Stimulated activated CD4-positive, alpha-beta T cell treated with anti-CD3 and anti-CD28 coated beads, Interleukin-1b, Interleukin-23, amount 100 ng/mL, for 1 hour (primary cell): ENCODE measurements at places on chromosomes 1 and 21.

DNA sequence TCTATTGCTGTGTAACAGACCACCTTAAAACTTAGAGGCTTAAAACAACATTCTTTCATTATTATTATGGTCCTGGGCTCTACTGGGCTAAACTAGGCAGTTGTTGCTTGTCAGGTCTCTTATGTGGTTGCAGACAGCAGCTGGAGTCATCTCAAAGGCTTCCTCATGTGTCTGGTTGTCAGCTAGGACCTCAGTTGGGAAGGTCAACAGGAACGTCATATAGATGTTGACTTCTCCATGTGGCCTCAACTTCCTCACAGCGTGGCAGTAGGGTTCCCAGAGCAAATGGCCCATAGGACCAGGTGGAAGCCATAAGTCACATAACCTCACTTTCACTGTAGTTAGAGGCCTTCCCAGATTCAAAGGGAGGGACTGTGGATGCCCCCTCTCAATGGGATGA lies 15.4 kb upstream of the MEF2D start:
- no peak for DNase-seq

GRCh38 chr1:24459551-24460266 lies 42.9 kb upstream of the RCAN3 start:
- no peak for DNase-seq

DNA sequence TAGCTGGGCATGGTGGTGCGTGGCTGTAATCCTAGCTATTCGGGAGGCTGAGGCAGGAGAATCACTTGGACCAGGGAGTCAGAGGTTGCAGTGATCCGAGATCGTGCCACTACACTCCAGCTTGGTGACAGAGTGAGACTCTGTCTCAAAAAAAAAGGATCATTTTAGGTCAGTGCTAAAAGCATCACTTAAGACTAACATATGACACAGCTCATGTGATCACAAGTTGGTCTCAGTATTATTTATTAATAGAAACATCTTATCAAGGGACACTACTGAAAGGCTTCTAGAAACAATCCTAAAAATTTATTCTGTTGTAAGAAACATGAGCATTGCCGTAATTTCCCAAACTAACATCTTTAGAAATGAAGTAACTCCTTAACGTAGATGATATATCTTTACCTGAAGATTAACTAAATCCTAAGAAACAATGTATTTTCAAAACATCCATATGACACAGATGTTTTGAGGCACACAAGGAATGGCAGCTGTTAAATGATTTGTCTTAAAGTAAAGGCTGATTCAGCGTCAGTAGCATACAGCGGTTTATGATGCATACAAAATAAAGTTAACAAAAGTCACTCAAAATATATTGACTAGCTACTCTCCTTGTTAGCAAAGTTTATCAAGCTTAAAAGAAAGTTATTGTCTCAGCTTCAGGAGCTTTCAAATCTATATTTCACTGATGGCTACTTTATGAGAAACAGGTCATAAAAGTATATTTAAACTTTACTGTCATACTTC lies 2.6 kb downstream of the NIBAN1 start:
- DNase-seq, result no peak

GRCh38 chr1:208413006-208413405 lies 168.8 kb upstream of the PLXNA2 start:
- DNase-seq, result no peak

GRCh38 chr1:56098946-56099345 lies 480.4 kb downstream of the PLPP3 start:
- DNase-seq, result no peak

DNA sequence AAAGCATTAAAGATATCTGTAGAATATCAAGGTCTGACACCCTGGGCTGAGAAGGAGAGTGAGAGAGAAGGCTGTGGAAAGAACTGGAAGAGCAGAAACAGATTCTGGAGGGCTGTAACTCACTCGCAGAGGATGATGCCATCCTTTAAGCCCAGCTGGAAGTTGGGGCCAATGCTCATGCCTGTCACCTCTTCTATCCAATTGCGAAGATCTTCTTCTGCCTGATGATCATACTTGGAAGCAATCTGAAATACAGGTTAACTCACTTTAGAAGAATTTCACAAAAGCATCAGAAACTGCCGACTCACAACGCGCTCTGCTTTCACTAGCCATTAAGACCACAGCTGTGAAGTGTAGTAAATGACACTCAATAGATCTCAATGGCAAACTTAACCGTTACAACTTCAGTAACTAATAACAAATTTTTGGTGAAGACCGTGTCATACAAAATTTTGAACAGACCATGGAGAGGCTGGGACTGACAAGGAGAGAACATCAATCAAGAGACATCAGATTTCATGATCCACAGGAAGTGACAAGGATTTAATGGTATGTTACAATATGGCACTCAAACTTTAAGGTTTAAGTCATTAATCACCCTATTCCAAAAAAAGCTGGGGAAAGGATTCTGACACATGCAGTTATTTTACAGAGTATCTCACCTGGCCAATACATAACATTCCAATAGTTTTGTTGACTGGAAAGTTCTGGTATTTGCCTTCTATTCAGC lies 23.5 kb downstream of the CNN3 start:
- no peak for DNase-seq

DNA sequence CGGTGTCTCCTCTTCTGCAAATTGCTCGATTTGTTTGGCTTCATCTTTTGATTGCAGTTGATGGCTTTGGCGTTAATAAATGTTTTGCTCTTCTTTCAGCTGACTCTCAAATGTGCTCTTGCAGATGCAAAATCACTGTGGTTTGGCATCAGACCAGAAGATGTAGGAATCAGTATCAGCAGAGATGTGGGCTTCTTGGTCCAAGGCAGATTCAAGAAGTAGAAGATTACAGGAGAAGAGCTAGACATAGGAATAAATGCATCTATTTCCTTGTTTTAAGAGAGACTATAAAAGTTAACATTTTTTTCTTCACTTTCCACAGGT lies 59.8 kb upstream of the BACH1 start:
- DNase-seq, result no peak

GRCh38 chr1:241825581-241825980 lies 22.4 kb upstream of the EXO1 start:
- DNase-seq, result no peak

DNA sequence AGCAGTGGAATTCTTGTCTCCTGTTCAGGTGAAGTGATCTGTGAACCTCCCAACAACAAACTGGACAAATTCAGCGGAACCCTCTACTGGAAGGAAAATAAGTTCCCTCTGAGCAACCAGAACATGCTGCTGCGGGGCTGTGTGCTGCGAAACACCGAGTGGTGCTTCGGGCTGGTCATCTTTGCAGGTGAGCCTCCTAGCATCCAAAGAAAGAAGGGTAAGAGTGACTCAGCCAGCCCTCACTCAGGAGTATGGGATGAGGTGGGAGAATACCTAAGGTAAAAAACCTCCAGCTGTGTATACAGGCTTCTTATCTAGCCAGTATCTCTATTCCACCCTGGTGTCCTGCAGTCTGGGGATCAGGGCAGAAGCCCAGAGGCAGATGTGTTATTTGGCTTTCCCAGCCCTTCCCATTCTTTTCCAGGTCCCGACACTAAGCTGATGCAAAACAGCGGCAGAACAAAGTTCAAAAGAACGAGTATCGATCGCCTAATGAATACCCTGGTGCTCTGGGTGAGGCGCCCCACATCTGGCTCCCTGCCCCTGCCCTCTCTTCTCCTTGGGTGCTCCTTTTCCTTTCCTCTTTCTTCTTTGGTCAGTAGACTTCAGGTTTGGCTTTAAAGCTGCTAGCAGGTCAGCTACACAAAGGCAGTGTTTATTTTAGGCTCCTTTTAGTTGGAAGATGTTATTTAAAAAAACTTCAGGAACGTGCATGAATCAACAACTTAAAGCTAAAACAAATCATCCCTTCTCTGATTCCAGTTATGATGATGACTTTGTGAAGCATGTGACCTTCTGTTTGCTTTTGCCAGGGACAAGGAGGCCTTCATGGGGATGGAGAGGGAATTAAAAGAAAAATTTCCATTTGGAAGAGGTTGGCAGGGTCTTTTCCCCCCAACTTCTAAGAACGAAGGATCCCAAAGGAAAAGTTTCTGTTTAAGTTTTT lies 9.0 kb downstream of the ATP8B2 start:
- no peak for DNase-seq

GRCh38 chr21:42121794-42122193 lies 50.7 kb downstream of the UMODL1 start:
- DNase-seq, result no peak

DNA sequence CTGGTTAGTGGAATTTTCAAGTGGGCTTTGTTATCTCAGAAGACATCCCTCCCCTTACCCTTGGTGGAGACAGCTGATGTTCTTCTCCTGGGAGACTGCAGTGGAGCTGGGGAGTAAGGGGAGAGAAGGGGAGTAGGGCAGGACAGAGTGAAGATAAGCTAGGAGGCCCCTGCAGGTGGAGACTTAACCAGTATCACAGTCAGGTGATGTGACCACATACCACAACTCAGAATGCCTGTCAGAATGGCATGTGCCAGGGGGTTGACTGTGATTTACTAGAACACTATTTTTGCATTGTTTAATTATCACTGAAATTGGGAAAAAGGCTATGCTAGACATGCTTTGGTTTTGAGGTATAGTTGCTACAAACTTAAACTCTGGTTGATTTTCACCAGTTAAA lies 124.6 kb downstream of the NRDC start:
- DNase-seq, result no peak

DNA sequence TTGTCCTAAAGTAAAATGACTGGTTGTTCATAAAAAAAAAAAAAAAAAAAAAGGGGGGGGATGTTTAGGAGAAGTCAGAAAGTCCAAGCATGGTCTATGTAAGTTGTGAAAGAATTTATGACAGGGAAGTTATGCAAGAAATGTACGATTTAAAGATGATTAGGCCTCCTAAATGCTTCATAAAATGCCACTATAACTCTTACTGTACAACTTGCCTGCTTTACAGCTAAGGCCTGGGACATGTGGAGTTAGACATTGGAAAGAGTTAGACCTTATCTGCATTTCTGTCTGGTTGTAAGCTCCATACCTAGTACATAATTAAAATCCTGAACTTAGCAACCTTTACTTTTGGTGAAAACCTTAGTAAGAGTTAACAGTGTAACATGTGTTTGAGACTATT lies 150.0 kb downstream of the TPR start:
- DNase-seq, result no peak

DNA sequence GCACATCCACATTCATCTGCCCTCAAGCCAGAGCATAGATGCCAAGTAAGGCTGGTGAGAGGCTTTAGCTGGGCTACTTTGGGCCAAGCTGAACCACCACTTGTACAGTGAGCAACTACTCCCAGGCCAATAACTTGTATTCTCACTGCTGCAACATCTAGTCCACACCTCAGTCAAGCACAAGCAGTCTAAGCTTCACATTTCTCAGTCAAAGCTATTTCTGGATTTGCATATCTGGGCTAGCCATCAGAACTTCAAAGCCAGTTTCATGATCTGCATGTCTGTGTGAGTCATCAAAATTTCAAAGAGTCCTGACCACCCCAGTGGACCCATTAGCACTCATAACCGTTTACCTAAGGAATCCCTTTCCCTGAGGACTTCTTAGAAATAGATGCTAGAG lies 77.7 kb upstream of the DIRAS3 start:
- no peak for DNase-seq

GRCh38 chr1:165367375-165367993 lies 11.0 kb upstream of the LMX1A start:
- peak; percentile 61 for DNase-seq

GRCh38 chr1:200147742-200148141 lies 120.2 kb downstream of the NR5A2 start:
- no peak for DNase-seq

GRCh38 chr1:194298007-194298598 lies 1111.7 kb upstream of the B3GALT2 start:
- no peak for DNase-seq

DNA sequence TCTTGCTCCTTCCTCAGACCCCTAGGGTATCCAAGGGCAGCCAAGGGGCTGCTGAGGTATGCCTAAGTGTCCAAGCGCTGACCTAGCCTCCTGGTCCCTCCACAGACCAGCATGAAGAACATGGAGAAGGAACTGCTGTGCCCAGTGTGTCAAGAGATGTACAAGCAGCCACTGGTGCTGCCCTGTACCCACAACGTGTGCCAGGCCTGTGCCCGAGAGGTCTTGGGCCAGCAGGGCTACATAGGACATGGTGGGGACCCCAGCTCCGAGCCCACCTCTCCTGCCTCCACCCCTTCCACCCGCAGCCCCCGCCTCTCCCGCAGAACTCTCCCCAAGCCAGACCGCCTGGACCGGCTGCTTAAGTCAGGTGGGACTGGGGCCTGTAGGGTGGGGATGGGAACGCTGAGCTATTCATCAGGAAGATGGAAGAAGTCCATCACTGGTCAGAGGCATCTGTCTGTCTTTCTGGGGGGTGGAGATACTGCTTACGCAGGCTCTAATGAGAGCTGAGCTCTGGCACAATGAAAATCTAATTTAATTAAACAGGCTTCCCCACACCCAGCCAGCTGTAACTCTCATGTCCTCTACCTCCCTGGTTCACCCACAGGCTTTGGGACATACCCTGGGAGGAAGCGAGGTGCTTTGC lies 1.8 kb downstream of the TRIM46 start:
- DNase-seq, result no peak

DNA sequence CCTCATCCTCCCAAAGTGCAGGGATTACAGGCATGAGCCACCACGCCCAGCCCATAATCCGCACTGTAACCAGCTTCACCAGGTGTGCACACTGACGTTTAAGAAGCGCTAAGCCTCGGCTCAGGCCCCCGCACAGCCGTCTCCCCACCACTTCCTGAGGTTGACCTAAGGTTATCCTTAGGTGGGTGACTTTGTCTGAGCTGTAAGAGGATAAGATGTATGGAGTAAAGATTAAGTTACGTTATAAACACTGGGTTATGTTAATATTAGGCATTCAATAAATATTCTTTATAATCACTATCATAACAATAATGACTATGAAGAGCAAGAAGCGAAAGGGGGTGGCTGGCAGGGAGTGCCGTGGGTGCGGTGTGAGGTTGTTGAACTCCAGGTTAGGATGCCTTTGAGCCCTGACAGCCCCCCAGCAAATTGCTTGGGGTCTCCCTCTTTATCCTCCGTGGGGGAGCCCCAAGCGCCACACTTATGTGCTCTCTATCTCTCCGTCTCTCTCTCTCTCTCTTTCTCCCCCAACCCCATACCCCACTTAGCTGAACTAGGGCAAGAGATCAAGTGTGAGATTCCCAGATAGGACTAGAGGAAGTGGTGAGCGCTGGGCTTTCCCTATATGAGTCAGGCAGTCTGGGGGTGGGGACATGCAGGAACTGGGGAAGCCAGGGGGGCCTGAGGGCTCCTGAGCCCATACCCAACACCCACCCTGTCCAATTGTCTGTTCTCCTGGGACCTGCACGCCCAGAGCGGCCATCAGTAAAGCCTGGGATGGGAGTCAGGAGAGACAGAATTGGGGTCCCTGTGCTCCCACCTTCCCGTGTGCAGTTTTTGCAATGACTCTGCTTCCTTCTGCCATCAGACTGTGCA lies 7.6 kb downstream of the EFHD2 start:
- peak; percentile 28 for DNase-seq

- no peak for DNase-seq
These were observed 2.7 kb downstream of the FAM110D start for GRCh38 chr1:26161415-26162219.

- no peak for DNase-seq
These were observed 7.7 kb upstream of the LCE3A start for GRCh38 chr1:152630596-152630995.

- DNase-seq, result no peak
These were observed 12.6 kb downstream of the RUNX3 start for GRCh38 chr1:24917327-24918074.
